ENCODE measurements at places on chromosomes 5 and 9.

GRCh38 chr5:10162468-10162867, 87.2 kb downstream of the ATPSCKMT start:
- DNase-seq: no peak

- DNase-seq: no peak
Measured at GRCh38 chr9:92534204-92534603, 1.6 kb downstream of the ECM2 start.

GRCh38 chr9:120456218-120456617, 123.7 kb downstream of the CDK5RAP2 start:
- no peak for DNase-seq

GRCh38 chr9:113343732-113344231, 3.7 kb upstream of the WDR31 start:
- DNase-seq: no peak

GRCh38 chr9:77677957-77678535, 29.9 kb upstream of the GNA14 start:
- no peak for DNase-seq

DNA sequence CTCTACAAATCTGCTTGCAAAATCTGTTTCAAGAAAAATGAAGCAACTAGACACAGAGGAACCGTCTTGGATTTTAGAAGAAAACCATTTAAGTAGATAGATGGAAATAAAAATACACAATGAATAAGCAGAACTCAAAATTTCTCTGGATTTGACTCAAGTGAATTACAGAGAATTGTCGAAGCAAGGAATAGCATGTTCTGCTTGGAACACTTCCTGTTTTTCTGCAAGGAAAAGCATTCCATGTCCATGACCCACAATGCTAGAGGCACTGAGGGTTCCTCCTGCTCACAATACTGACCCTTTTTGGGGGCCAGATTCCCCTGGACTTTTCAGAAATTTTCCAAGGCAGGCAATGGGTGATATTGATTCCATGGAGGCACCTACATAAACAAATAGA, 29.8 kb downstream of the PRUNE2 start:
- no peak for DNase-seq

DNA sequence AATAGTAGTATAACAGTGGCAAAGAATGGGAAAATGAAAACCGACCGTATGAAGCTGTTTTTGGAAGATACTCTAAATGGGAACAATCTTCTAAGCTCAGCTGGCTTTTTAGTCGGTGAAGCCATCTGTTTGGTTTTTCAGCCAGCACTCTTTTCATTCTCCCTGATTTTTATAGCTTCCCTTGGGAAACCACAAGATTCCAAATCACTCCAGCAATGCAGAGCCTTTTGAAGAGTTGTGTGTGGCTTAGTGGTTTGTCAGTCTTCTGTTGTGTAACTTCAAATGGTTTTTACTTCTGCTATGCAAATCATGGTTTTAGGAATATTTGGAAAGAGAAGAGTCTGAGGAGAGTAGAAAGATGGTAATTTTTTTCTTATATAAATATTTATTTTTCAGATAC, 180.7 kb downstream of the KDM4C start:
- no peak for DNase-seq

DNA sequence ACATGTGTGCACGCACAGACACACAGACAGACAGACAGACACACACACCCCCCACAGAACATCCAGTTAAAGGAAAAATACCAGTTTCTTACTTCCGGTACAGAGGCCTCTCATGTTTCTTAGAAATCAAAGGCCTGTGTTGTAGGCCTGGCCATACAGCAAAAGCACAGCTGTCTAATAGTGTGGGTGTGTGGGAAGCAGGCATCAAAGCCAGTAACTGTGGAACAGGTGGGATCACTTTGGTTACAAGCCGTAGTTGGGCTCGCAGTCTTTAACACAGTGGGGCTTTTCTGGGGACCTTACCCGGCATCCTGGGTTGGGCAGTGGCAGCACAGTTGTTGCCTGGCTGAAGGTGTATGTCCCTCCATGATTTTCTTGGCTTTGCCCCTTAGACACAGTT, 55.2 kb downstream of the FBXL7 start:
- DNase-seq: no peak

GRCh38 chr5:130529511-130530485, 625.5 kb downstream of the CHSY3 start:
- DNase-seq: no peak

DNA sequence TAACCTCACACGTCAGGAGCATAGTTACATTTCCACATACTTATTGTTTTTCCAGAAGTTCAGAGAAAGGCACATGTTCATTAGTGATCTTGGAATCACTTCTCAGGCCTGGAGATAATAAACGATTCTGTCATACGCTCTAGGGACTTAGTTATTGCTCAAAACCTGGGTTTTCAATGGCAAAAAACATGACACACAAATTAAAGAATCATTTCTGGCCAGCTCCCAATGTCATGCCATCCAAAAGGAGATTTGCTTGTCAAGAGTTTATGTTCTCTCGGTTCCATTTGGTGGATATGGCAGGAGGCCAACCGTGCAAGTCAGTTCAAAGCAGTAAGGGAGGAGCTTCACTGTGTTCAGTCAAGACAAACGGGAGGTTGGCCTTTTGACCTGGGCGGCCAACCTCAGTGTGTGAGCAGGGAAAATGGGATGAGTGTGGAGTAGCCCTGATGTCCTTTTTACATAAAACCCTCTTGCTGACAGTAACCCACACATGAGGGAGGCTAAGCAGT, 123.4 kb downstream of the NXNL2 start:
- peak; percentile 59 for DNase-seq

DNA sequence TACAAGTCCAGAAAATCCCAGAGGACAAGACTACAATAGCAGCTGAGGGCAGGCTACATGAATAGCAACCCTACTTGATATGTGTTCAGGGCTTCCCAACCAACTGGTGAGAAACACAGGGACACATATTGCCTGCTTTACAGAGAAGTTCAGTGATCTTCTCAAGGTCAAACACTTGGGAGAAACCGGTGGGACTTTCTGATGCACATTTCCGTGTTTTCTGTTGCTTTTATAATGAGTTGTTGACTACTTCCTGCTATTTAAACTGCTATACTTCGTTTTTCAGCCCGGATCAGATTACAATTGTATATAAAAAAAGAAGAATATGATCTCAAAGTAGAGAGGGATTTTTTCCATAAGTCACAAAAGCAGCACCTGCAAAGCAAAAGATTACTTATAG, 175.1 kb downstream of the SNX18 start:
- no peak for DNase-seq

DNA sequence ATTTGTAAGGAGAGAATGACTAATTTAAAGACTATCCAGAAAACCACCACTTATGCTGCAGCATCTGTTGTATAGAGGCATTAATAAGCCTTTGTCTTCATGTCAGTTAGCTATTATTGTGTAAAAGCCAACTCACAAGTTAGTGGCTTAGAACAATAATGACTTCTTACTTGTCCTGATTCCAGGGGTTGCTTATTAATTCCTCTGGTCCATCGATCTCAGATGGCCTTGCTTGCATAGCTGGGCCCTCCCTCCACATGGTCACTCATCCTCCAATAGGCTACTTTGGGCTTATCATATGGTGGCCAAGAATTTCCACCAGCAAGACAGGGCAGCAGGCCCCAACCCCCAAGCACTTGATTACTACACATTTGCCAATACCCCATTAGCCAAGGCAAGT, 44.5 kb upstream of the STK32A start:
- no peak for DNase-seq

DNA sequence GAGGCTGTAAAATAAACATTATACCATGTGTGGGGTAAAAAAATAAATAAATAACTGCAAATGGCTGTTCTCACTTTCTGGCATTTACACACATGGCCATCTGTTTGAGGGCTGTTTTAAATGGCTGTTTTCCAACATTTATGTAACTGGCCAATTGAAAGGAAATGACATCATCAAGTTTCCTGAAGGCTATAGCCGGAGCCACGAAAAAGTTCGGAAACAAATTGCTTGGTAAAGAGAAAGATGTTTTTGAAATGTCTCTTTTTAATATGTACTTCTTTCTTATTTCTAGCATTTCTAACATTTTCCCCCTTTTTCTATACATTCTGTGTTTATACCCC, 95.4 kb upstream of the DAB2 start:
- no peak for DNase-seq

GRCh38 chr9:8727191-8727590, 927.6 kb upstream of the DMAC1 start:
- DNase-seq: no peak

DNA sequence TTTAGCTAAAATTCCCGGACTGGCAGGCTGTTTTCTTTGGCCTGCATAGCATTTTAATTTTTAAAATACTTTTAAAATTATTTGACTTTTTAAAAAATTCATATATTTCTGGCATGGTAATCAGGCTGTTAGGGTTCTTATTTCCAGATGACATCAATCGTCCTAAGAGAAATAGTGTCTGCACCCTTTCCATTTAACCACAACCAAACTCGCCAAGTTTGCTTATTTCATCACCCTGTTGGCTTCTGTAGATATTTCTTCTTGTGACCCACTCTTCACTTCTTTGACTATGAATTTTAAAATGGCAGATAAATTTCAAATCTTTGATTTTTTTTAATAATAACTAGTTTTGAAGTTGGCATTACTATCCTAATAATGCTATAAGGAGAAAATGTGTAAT, 675.7 kb upstream of the FTMT start:
- no peak for DNase-seq

DNA sequence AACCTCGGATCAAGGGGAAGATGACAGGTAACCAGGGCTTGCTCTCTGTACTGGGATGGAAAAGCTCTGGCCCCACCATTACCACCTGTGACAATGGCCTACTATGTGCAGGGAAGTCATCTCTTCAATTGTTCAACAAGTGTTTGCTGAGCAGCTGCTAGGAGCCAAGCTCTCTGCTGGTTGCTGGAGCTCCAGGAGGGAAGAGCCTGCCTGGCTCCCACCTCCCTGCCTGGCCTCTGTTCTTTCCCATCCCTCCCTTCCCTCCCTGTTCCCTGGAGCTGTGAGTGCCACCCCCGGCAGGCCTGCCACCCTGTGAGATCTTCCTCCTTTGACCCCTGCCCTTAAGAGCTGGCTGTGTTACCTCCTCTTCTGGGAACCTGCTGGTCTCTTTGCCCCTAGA, 59.7 kb upstream of the IER5L start:
- DNase-seq: no peak

DNA sequence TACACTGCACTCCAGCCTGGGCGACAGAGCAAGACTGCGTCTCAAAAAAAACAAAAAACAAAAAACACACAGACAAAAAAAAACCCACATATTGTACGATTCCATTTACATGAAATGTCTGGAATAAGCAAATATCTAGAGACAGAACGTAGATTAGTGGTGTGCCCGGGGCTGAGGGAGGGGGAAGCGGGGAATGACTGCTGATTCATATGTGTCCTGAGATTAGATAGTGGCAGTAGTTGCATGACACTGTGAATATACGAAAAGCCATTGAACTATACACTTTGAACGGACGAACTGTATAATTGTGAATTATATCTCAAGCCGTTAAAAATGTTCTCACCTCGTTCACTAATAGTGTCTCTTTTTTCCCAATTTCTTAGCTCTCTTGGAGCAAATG, 23.9 kb downstream of the FGF1 start:
- no peak for DNase-seq

DNA sequence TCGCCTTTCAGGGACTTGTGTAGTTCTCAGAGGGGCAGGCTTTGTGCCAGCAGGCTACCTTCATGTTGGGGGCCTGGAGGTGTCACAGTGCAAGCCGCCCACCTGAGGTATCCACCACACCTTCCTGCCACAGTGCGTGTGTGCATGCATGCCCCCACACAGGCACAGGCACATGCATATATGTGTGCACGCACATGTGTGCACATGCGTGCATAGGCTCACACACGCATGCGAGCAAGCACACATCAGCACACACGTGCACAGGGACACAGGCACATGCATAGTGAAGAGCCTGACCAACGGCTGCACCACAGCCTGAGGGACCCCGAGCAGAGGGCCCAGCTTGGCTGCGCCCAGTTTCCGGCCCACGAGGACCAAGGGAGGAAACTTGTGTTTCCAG, 36.1 kb downstream of the IRX4 start:
- DNase-seq: no peak

DNA sequence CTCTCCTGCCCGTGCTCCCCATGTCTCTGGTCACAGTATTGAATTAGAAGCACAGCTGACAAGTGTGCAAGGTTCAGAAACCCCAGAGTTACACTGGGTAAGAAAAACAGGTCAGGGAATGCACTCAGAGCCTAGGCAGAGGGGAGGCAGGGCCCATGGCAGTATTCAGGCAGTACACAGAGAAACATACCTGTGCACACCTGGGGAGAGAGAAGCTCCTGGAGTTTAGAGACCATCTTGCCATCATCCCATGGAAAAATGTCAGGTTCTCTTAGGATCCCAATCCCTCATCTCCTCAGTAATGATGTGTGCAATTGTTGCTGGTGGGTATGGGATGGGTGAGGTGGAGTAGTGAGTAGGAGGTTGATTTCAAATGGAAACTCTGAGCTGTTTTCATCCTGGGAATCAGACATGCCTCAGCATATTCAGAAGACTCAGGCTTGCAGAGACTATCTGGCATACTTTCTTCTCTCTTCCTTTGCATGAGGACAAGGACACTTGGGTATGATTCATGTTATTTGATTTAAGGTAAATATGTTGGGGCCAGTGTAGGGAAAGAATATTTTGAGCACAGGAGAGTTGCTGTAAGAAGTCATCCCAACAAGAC, 228.5 kb downstream of the ESM1 start:
- DNase-seq: no peak

DNA sequence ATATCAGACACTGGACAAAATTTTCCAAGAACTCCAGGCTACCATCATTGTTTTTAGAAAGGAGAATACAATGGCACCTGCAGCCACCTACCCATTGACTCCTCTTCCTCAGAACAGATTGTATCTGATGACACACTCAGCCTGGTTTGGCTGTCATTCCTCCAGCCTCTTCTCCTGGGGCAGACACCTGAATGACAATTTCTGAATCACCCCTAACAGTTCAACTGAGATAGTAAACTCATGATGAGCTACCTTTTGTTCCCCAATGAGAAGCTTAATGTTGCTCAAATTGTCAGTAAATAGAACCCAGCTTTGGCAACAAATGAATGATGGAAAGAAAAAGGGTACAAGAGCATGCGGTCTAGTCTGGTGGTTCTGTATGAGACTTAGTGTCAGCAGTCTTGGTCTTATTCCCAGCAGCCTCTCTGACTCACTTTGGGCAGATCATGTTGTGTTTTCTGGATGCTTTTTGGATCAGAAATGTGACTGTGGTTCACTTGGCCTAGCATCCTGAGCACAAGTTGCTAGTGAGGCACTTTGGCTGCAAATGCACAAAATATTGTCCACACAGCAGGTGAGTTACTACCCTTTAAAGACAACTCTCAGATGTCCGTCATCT, 78.3 kb downstream of the MAMDC2 start:
- no peak for DNase-seq

GRCh38 chr9:91840882-91841281, 109.1 kb downstream of the ROR2 start:
- no peak for DNase-seq

GRCh38 chr5:180598797-180599589, 7.7 kb upstream of the SCGB3A1 start:
- no peak for DNase-seq

Data from retina (tissue), 1 donor.